ENCODE measurements at places on chromosomes 2 and 18. TPM values are rescaled to one million over a fixed set of nuclear protein-coding genes. Genes with fewer than 3 reads are reported as not detected.

The MCM6 gene
- total RNA-seq = 17.4 TPM

The SCN7A gene
- total RNA-seq = not detected

The TXNDC2 gene
- not detected for total RNA-seq

The LYPD6B gene
- total RNA-seq = not detected

The MAP3K19 gene
- not detected for total RNA-seq

The ONECUT2 gene
- not detected for total RNA-seq

The POMC gene
- 0.63 TPM for total RNA-seq

The EFEMP1 gene
- 3,306 TPM for total RNA-seq

The KIAA2012 gene
- not detected for total RNA-seq

The ADD2 gene
- 23.4 TPM for total RNA-seq

The RGPD4 gene
- total RNA-seq = not detected

The DTNA gene
- total RNA-seq = 1.9 TPM

The LYG1 gene
- total RNA-seq = 0.13 TPM

The GAREM2 gene
- 0.13 TPM for total RNA-seq

The DOCK10 gene
- total RNA-seq = 6.1 TPM

The ACSL3 gene
- 105 TPM for total RNA-seq

The COL6A3 gene
- total RNA-seq = 6.6 TPM

The ITGA6 gene
- 146 TPM for total RNA-seq

The SERPINB12 gene
- total RNA-seq = not detected
